Endothelial cell (in vitro differentiated cells): ENCODE measurements at places on chromosomes 11 and 22. TPM values are rescaled to one million over a fixed set of nuclear protein-coding genes. Genes with fewer than 3 reads are reported as not detected.

GRCh38 chr22:46894081-46894671 is 131.7 kb downstream of the TBC1D22A start:
- H3K4me3 ChIP-seq: no peak overlapping the region
- peaks cover 12% of the 10 kb centered on the region for H3K4me1 ChIP-seq
- peaks cover 4% of the 10 kb centered on the region for H3K27me3 ChIP-seq
- no peak overlapping the region for H3K27ac ChIP-seq
- H3K36me3 ChIP-seq: peaks cover 13% of the 10 kb centered on the region
- DNase-seq: no peak

DNA sequence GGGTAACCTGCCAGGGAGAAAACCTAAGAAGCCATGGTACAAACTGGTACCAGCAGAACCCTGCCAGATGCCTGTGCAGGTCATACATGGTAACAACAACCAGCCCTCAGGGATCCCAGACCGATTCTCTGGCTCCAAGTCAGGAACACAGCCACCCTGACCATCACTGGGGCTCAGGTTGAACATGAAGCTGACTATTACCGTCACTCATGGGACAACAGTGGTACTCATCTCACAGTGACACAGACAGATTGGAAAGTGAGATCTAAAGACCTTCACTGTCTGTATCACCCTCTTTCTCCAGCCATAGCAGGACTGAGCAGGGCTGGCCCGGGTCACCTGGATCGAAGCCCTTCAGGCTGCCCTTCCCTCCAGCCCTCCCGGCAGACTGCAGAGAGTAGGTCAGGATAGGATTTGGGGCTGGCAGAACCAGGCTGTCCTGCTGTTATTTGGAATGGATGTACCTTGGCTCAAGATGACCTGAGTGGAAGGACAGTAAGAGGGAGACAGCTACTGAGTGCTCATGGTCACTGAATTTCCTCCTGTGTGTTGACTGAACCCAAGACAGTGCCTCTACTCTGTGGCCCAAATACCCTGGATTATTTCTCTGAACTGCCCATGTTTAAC is 94.7 kb downstream of the GGTLC2 start:
- H3K4me1 ChIP-seq: peaks cover 15% of the 10 kb centered on the region
- H3K4me3 ChIP-seq: no peak overlapping the region
- H3K36me3 ChIP-seq: peaks cover 4% of the 10 kb centered on the region
- DNase-seq: no peak

Gene ACRV1
- not detected for total RNA-seq

Gene AGBL2
- 1.7 TPM for total RNA-seq

DNA sequence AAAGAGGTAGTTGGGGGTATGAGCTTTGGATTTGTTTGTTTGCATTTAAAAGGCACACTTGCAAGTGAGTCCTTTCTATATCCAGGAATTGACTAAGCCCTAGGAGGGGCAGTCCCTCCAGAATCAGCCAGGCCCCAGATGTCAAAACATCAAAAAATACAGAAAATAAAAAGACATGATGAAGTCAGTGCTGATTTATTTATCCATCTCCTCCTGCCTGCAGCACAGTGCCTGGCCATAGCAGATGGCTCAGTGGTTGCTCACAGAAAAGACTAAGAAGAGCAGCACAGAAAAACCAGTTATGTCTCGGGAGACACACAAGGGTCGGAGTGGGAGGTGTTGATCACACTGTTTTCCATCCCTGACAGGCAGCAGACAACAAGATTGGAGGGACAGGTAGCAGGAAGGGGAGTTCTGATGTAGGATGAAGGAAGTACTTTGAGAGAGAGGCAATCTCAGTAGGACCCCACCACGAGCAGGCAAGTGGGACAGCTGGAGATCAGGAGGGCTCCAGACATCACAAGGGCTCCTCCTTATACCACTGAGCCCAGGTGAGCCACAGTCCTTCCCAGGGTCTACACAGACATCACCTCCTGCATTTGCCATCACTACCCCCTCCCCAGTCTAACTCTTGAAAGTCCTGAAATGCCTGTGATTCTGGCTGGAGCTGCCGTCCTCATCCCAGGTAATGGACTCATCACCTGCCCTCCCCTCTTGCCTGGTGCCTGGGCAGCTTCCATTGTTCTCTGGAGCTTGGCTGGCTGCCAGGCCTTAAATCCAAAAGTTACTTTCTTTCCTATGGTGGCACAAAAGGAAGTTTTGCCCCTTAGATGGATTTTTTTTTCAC is 32.3 kb downstream of the TMPRSS5 start:
- H3K4me1 ChIP-seq: no peaks in the 10 kb centered on the region
- no peak overlapping the region for H3K27ac ChIP-seq
- DNase-seq: no peak
- no peaks in the 10 kb centered on the region for H3K27me3 ChIP-seq

DNA sequence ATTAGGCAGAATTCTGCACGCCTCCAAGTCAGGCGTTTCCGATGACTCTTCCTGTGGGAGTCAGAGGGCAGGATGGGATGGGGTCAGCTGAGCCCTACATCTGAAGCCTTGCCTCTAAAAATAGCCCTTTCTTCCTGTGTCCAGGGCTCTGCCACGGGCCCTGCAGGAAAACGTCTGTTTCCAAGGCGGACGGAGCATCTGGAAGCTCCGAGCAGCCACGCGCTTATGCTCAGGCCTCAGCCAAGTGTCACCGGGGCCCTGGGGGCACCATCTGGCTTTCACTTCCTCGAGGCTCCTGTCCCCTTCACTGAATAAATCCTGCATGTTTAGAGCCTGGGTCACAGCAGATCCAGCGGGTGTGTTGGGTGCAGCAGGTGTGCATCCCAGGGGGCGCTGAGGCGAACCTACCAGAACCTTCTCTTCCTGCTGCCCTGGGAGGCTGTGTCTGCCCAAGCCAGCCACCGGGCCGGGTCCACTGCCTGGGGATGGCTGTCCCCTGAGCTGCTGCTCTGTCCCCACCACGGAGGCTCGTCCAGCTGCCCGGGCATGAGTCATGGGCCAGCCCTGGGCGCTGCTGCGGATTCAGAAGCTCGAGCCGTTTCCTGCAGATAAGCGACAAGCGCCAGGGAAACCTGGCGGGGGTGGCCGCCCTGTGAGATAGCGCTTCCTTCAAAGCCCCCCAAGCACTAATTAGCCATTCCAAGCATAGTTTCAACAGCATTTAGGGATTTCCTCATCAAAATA is 32.0 kb upstream of the LINC01488 start:
- H3K27ac ChIP-seq: peak overlapping the region; percentile 94
- peak; percentile 71 for DNase-seq
- H3K4me1 ChIP-seq: peaks cover 51% of the 10 kb centered on the region
- peaks cover 4% of the 10 kb centered on the region for H3K36me3 ChIP-seq
- H3K27me3 ChIP-seq: peaks cover 12% of the 10 kb centered on the region

DNA sequence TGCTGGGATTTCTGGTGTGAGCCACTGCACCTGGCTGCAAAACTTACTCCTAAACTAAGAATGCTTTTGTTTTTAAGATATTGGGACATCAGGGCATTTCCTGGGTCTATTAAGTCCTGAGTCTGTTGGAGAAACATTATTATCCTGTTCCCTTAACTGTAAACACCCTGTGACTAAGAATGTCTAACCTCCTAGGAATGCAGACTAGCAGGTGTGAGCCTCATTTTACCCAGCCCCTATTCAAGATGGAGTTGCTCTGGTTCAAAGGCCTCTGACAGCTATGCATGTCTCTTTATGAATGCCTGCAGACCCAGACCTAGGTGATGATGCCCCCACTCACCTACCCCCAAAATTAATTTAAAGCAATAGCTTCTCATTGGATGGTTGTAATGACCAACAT is 46.2 kb downstream of the DEPDC5 start:
- H3K36me3 ChIP-seq: peaks cover 28% of the 10 kb centered on the region
- no peaks in the 10 kb centered on the region for H3K27me3 ChIP-seq
- no peaks in the 10 kb centered on the region for H3K4me1 ChIP-seq
- no peak overlapping the region for H3K27ac ChIP-seq
- DNase-seq: no peak

Gene SLC37A2
- total RNA-seq: 0.49 TPM

DNA sequence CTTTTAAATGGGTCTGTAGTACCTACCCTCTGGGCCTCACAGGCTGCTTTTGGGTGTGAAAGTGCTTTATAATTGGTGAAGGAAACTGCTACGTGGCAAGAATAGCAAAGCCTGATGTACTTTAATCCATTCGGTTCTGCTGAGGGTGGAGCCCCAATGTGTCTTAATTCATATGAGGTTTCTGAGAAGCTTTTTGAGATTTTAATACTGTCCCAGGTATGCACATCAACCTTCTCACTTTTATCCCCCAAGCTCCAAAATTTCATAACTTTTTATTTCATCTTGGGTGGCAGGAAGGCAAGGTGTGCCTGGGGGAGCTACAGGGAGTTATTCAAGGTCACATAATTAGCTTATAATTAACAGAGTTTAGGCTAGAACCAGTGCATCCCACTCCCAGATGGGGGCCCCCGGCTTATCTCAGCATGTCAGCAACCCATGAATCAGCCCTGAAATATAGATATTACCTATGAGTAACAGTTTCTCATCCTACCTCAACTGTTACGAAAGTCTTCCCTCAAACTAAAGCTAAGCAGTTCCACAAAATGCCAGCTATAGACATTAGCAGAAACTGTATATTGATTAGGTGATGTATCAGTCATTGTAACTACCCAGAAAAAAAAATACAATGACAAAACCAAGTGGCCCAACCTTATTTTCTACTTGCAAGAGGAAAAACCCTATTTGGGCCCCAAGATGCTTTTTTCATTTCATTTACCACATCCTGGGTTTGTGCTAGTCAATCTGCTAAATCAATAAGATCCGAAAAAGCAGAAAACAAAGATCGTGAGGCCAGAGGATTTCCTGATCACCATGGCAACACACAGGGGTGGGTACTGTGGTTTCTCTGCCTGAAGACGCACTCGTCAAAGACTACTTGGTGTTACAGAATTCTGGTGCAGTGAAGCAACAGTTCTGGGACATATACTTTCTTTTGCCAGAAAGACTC is 26.7 kb downstream of the CD44 start:
- DNase-seq: peak; percentile 46
- peak overlapping the region; percentile 92 for H3K27ac ChIP-seq
- H3K4me3 ChIP-seq: no peak overlapping the region
- H3K27me3 ChIP-seq: peaks cover 4% of the 10 kb centered on the region
- peaks cover 44% of the 10 kb centered on the region for H3K4me1 ChIP-seq
- H3K36me3 ChIP-seq: peaks cover 4% of the 10 kb centered on the region

DNA sequence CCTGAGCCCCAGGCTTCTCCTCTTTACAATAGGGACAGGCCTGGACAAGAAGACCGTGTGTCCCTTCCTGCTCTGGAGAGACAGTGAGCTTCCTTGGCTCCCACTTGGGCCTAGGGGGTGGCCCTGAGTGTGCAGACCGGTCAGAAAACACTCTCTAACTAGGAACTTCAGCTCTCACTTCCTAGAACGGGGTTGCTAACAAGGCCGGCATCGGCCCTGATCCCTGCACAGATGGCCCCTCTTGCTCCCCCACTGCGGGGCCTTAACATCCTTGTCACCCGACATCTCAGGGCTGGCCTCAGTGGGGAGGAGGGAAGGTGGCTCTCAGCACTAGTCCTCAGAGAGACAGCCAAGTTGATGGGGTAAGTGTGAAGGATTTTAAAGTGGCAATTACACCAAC is 406.9 kb downstream of the CTTN start:
- H3K36me3 ChIP-seq: peaks cover 4% of the 10 kb centered on the region
- no peaks in the 10 kb centered on the region for H3K27me3 ChIP-seq

GRCh38 chr11:689625-690024 is 5.4 kb downstream of the DEAF1 start:
- peaks cover 39% of the 10 kb centered on the region for H3K4me1 ChIP-seq
- peaks cover 15% of the 10 kb centered on the region for H3K27me3 ChIP-seq
- H3K36me3 ChIP-seq: peaks cover 42% of the 10 kb centered on the region
- H3K27ac ChIP-seq: peak overlapping the region; percentile 87
- DNase-seq: no peak

Gene FAM227A
- 2.5 TPM for total RNA-seq

DNA sequence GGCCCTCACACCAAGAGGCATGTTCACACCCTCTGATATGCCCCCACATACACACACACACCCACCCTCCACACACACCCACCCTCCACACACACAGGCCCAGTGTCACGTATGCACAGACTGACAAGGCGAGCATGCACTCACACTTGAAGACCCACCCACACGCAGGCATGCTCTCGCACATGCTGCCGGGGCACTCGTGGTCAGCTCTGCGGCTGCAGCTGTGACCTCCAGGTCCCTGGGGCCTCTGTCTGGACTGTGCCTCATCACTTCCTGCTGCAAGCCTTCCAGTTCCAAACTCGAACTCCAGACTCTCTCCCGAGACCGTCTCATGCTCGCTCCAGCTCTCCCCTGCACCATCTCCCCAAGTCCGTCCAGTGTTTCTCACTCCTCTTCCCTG is 9.5 kb downstream of the DCHS1 start:
- H3K27ac ChIP-seq: no peak overlapping the region
- no peaks in the 10 kb centered on the region for H3K27me3 ChIP-seq
- peak overlapping the region; percentile 33 for H3K4me3 ChIP-seq

DNA sequence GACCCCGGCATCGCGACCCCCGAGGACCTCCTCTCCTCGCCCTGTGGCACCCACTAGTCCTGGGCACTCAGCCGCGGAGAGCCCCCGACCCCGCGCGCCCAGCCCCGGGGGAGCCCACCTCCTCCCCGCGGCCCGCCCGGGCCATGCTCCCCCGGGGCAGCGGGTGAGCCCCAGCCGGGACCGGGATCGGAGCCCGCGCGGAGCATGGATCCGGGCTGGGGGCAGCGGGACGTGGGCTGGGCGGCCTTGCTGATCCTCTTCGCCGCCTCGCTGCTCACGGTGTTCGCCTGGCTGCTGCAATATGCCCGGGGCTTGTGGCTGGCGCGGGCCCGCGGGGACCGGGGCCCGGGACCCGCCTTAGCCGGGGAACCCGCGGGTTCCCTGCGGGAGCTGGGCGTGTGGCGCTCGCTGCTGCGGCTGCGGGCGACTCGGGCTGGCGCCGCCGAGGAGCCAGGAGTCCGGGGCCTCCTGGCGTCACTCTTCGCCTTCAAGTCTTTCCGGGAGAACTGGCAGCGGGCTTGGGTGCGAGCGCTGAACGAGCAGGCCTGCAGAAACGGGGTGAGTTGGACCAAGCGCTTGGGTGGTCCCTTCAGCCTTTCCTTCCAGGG is 498 bp downstream of the C2CD2L start:
- DNase-seq: no peak
- peaks cover 17% of the 10 kb centered on the region for H3K36me3 ChIP-seq
- no peak overlapping the region for H3K27ac ChIP-seq

Gene GAL3ST3
- 0.87 TPM for total RNA-seq

DNA sequence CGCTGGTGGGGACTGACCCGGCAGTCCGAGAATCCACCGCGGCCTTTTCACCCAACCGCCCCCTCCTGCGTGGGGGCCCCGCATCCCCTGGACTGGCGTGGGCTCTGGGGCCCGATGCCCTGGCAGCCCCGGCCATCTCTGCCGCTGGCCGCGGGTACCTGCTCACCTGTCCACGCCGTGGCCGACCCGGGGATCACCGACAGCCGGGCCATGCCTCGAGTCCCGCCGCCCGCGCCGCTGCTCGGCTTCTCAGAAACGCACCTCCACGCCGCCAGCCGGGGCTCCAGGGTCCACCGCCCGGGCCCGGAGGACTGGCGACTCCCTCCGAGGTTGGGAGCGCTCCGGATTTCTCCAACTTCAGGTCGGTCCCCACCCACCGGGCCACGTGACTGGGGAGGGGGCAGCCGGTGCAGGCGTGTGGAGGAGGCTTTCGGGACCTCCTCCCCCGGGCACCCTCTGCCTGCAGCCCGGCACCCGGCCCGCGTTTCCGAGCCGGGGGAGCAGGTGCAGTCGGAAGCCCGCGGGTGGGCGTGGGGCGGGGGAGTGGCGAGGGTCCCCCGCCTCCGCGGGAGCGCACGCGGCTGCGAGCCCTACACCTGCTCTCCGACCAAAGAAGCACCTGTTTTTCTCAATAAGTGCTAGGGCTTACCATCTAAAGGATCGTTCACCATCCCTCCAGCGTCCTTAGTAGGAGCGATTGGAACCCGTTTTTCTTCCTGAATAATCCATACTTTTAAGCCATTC is 554 bp upstream of the NRIP3 start:
- no peak overlapping the region for H3K27ac ChIP-seq
- peak overlapping the region; percentile 34 for H3K4me3 ChIP-seq
- peak; percentile 22 for DNase-seq
- H3K36me3 ChIP-seq: peaks cover 9% of the 10 kb centered on the region
